WTC11 (cell line): ENCODE measurements at places on chromosomes 12 and 14.

DNA sequence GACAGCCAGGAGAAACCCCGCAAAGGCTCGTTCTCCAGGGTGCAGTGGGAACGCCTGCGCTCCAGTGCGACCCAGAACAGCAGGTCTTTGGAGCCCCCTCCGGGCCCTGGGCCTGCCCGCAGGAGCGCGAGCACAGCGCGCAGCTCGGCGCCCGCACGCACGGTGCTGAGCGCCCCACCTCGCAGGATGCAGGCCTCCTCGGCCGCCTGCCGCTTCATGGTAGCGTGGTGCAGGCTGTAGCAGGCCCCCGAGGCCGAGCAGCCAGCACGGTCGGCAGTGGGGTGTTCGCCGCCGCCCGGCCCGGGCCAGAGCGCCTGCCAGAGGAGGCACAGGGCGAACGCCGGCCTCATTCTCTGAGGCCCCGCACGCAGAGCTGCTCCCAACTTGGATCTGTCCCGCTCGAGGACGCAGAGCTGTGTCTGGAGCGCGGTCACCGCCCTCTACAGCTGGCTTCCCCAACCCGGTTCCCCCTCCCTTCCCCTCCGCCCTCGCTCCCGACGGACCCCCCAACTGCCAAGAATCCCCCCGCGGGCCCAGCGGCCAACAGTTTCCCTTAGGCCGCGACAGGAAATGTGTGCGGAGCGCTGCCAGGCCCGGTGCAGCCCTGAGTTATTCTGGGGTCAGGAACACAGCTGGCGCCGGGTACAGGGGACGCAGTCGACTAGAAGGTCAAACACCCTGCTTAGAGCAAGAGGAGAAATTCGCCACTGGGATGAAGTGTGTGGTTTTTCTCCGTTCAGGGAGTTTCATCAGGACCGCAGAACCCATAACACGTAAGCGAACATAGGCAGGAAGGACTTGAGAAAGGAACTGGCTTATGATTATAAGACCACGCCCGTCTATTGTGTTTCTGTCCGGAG, at the start of gene CLEC14A:
CLEC14A (minus strand) TSS at position 421 of the 860 bp plus-strand sequence; CDS start at position 350, 71 bp downstream.
- H3K4me1 ChIP-seq: peaks cover 12% of the 10 kb centered on the region
- peak within 1 kb of the TSS; percentile 71 for H3K4me3 ChIP-seq
- peak; percentile 50 for DNase-seq

GRCh38 chr12:46872135-46872534, 46.3 kb upstream of the SLC38A4 start:
- no peak for DNase-seq
- H3K4me1 ChIP-seq: no peaks in the 10 kb centered on the region
- H3K36me3 ChIP-seq: peaks cover 9% of the 10 kb centered on the region
- no peak overlapping the region for H3K4me3 ChIP-seq
- H3K27me3 ChIP-seq: peaks cover 11% of the 10 kb centered on the region; the same call in 1 of the 2 replicates

GRCh38 chr12:5488626-5488955, 56.7 kb downstream of the NTF3 start:
- peaks cover 5% of the 10 kb centered on the region for H3K4me1 ChIP-seq
- H3K4me3 ChIP-seq: no peak overlapping the region
- DNase-seq: no peak
- H3K36me3 ChIP-seq: no peaks in the 10 kb centered on the region
- no peak overlapping the region for H3K27ac ChIP-seq

GRCh38 chr12:80792861-80793260, 76.1 kb downstream of the MYF5 start:
- no peak overlapping the region for H3K4me3 ChIP-seq
- no peaks in the 10 kb centered on the region for H3K27me3 ChIP-seq

DNA sequence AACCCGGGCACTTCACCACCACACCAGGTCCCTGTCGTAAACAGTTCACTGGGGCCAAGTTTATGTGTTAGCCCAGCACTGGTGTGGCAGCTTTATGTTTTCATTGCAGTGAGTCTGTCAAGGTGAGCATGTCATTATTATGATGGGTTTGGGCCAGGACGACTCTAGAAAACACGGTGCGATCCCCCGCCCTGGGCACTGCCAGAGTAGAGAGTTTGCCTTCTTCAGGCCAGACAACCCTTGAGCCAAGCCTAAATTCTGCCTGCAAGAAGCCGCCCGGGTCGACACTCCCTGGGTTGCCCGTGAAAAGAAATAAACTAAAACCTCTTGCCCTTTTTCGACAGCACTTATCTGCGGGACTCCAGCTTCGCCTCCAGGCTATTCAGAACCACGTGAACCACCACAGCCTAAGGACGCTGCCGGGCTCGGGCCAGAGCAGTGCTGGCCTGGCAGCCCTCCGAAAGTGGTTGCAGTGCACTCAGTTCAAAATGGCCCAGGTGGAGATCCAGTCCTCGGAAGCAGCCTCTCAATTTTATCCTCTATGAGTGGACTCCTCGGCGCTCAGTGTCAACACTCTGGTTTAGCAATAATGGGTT, 81.8 kb downstream of the PRIMA1 start:
- no peaks in the 10 kb centered on the region for H3K4me1 ChIP-seq
- no peak for DNase-seq
- no peak overlapping the region for H3K4me3 ChIP-seq
- no peaks in the 10 kb centered on the region for H3K27me3 ChIP-seq
- no peak overlapping the region; the same call in 1 of the 2 replicates for H3K27ac ChIP-seq

DNA sequence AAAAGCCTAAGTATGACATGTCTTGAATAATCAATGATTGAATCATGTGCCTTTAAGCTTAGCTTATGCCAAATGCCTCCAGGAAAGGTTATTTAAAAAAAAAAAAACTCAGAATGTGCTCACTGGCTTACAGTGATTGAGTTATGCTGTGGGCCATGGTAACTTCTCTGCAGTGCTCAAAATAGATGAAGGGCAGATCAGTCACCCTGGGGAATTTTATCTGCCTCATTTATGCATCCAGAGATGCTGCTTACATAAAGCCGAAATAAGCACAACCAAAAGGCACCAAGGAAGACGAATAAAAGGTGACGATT, 118.7 kb upstream of the MDM1 start:
- no peak for DNase-seq
- no peaks in the 10 kb centered on the region; the same call in 1 of the 2 replicates for H3K27me3 ChIP-seq
- no peak overlapping the region for H3K27ac ChIP-seq
- H3K4me1 ChIP-seq: peaks cover 71% of the 10 kb centered on the region

- H3K4me3 ChIP-seq: no peak overlapping the region
- peaks cover 3% of the 10 kb centered on the region for H3K4me1 ChIP-seq
- H3K27ac ChIP-seq: no peak overlapping the region
- no peaks in the 10 kb centered on the region for H3K36me3 ChIP-seq
- H3K27me3 ChIP-seq: no peaks in the 10 kb centered on the region; the same call in 1 of the 2 replicates
Measured at GRCh38 chr14:71168564-71169427, 261.5 kb downstream of the PCNX1 start.

GRCh38 chr12:93275589-93275988, 102.1 kb upstream of the NUDT4 start:
- H3K4me3 ChIP-seq: no peak overlapping the region
- no peak for DNase-seq
- no peak overlapping the region for H3K27ac ChIP-seq
- no peaks in the 10 kb centered on the region for H3K36me3 ChIP-seq
- H3K27me3 ChIP-seq: no peaks in the 10 kb centered on the region

- H3K27me3 ChIP-seq: no peaks in the 10 kb centered on the region
- no peak overlapping the region for H3K27ac ChIP-seq
- no peak for DNase-seq
- H3K36me3 ChIP-seq: no peaks in the 10 kb centered on the region
Measured at GRCh38 chr12:16070113-16070512, 159.0 kb downstream of the DERA start.

DNA sequence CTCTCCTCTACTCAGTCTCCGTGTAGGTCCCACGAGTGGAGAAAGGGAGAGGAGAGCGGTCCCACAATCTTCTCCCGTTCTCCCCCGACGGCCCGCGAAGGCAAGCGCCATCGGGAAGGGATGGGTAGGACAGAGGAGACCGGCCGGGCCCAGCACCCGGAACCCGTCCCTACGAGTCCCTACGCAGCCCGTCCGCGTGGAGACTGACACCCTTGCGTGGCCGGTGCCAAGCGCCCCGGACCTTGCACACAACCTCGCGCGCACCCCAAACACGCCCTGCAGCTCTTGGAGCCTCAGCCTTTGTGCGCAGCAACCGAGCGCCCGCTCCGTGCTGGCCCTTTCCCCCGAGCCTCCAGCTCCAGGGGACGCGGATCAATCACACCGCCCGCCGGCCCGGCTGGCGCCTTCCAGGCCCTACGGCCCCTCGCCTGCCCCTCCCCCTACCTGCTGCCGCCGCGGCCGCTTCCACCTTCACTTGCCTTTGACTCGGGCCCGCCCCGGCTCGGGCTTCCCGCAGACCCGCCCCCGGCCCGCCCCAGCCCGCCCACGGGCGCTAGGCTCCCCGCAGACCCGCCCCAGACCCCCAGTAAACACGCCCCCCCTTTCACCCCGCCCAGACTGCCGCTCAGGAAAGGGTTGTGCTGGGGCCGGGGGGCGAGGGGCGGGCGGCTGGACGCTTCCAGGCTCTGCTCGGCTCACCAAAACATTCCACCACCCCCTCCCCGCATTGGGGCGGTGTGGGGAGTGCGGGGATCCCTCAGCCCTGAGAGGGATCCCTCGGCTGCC, at the start of gene NDRG2:
NDRG2 (minus strand) TSS at position 477 of the 786 bp plus-strand sequence. CDS start 1,746 bp downstream, outside the sequence.
- H3K36me3 ChIP-seq: peaks cover 3% of the 10 kb centered on the region; the same call in 1 of the 2 replicates
- peak within 1 kb of the TSS; percentile 93 for H3K4me3 ChIP-seq
- peak; percentile 92 for DNase-seq

GRCh38 chr14:78530078-78530477, 359.9 kb downstream of the NRXN3 start:
- no peak overlapping the region for H3K4me3 ChIP-seq
- H3K36me3 ChIP-seq: no peaks in the 10 kb centered on the region
- no peaks in the 10 kb centered on the region for H3K4me1 ChIP-seq

GRCh38 chr12:70756791-70757190, 119.6 kb upstream of the PTPRB start:
- H3K27me3 ChIP-seq: no peaks in the 10 kb centered on the region; the same call in 1 of the 2 replicates
- H3K4me1 ChIP-seq: peaks cover 48% of the 10 kb centered on the region
- no peaks in the 10 kb centered on the region for H3K36me3 ChIP-seq
- no peak for DNase-seq
- H3K27ac ChIP-seq: no peak overlapping the region

DNA sequence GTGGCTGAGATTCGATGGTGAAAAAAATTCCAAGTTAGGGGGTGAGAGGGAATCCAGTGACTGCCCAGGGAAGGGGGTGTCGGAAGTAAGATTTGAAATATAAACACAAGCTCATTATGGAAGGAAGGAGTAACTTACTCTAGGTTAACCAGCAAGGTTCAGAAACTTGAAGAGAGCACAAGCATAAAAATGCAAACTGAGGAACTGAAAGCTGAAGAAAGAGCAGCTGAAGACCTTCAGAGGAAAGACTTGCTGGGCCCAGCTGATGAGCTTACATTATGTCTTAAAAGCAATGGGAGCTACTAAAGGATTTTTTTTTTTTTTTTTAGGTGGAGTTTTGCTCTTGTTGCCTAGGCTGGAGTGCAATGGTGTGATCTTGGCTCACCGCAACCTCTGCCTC, 189.7 kb upstream of the GRIN2B start:
- peaks cover 10% of the 10 kb centered on the region for H3K4me1 ChIP-seq
- no peak overlapping the region for H3K4me3 ChIP-seq
- H3K27me3 ChIP-seq: peaks cover 6% of the 10 kb centered on the region

DNA sequence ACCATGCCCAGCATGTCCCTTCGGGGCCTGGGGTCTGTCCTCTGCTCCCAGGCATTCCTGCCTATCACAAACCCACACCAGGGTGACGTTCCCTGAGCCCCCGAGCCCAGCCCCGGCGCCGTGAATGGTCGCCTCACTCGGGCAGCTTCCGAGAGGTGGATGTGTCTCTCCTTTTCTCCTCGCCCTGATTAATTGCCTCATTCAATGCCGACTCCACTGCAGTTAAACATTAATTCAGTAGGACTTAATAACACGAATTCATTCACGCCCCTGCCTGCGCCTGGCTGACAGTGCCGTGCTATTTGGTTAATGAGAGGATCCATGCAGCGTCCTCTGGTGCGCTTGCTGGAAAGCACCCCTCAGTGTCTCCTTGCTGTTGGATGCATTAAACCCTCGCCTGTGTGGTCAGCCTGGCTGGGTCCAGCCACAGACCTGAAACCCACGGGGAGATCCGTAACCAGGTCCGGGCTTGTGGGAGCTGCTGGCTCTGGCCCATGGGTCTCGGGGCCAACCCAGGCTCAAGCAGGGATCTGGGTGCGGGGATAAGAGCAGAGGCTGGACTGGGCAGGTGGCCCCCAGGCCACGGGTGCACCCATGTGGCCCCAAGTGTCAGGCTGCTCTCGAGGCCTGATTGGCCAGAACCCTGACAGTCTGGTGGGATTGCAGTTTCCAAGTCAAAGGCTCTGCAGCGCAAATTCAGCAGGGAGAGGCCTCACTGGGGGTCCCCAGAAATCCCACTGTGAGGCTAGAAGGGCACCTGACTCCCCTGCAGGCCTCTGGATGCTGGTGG, 55.4 kb downstream of the FBRSL1 start:
- no peak overlapping the region for H3K4me3 ChIP-seq
- H3K27me3 ChIP-seq: peaks cover 80% of the 10 kb centered on the region
- H3K27ac ChIP-seq: no peak overlapping the region
- DNase-seq: no peak
- no peaks in the 10 kb centered on the region for H3K36me3 ChIP-seq

GRCh38 chr14:80792771-80793170, 148.8 kb downstream of the CEP128 start:
- H3K27ac ChIP-seq: peak overlapping the region; percentile 88; the same call in 1 of the 2 replicates
- H3K4me3 ChIP-seq: no peak overlapping the region
- peaks cover 7% of the 10 kb centered on the region for H3K4me1 ChIP-seq
- H3K36me3 ChIP-seq: peaks cover 4% of the 10 kb centered on the region
- DNase-seq: no peak

DNA sequence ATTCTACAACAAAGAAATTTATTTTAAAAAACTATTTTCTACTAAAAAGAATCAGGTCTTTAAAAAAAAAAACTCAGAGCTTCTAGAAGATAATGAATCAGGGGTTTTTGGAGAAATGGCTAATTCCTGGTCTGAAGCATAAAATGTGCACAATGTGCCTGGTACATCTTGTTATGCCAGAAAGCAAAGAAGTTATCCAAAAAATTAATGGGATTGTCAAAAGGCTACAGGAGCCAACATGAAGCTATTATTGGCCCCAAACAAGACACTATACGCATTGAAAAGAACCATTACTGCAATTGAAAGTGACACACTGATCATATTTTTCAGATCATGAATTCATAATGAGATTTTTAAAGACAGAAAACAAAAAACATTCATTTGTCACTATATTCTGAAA, 19.3 kb upstream of the TUBA1A start:
- H3K27ac ChIP-seq: no peak overlapping the region
- no peak overlapping the region for H3K4me3 ChIP-seq
- no peak for DNase-seq
- H3K36me3 ChIP-seq: no peaks in the 10 kb centered on the region
- H3K4me1 ChIP-seq: no peaks in the 10 kb centered on the region
- no peaks in the 10 kb centered on the region; the same call in 1 of the 2 replicates for H3K27me3 ChIP-seq

- 0 out of 2 replicates have a peak, but pooled peaks cover 4% of the 10 kb centered on the region for H3K4me1 ChIP-seq
- no peak for DNase-seq
- H3K36me3 ChIP-seq: no peaks in the 10 kb centered on the region
Measured at GRCh38 chr14:96626916-96627315, 124.7 kb downstream of the PAPOLA start.

- no peaks in the 10 kb centered on the region; the same call in 1 of the 2 replicates for H3K27me3 ChIP-seq
- no peak overlapping the region for H3K27ac ChIP-seq
- H3K4me3 ChIP-seq: no peak overlapping the region
- peaks cover 9% of the 10 kb centered on the region; the same call in 1 of the 2 replicates for H3K4me1 ChIP-seq
- no peak for DNase-seq
Measured at GRCh38 chr12:95763809-95764253, 26.7 kb downstream of the NTN4 start.

- no peak overlapping the region; the same call in 1 of the 2 replicates for H3K27ac ChIP-seq
- DNase-seq: no peak
- H3K36me3 ChIP-seq: peaks cover 25% of the 10 kb centered on the region
- no peak overlapping the region for H3K4me3 ChIP-seq
- peaks cover 91% of the 10 kb centered on the region for H3K4me1 ChIP-seq
- no peaks in the 10 kb centered on the region for H3K27me3 ChIP-seq
Measured at GRCh38 chr12:46389031-46389616, 16.6 kb upstream of the SLC38A2 start.
